Activated naive CD4-positive, alpha-beta T cell treated with anti-CD3 and anti-CD28 coated beads, Interleukin-2, amount 10 ng/mL, durations not matched to agents 5 hours and 36 hours (primary cell): ENCODE measurements at places on chromosomes 3 and 15. TPM values are rescaled to one million over a fixed set of nuclear protein-coding genes. Genes with fewer than 3 reads are reported as not detected.

Gene FHIT
- total RNA-seq, result 83.4 TPM

Gene SCN11A
- total RNA-seq, result not detected

Gene ARRDC4
- total RNA-seq, result 0.43 TPM

Gene ADAMTS9
- not detected for total RNA-seq

Gene LRRK1
- total RNA-seq, result 0.28 TPM

Gene RCN2
- total RNA-seq, result 35.8 TPM

Gene NKIRAS1
- 2.5 TPM for total RNA-seq

Gene MUSTN1
- total RNA-seq, result 1.7 TPM

Gene TRIM71
- total RNA-seq, result not detected

Gene UBAP1L
- total RNA-seq, result 4.9 TPM

Gene CNBP
- 308 TPM for total RNA-seq

Gene CHRFAM7A
- not detected for total RNA-seq

Gene PPARG
- total RNA-seq, result 0.22 TPM

Gene CYP8B1
- total RNA-seq, result not detected

Gene GOLGA8K
- 0.28 TPM for total RNA-seq

Gene ZDHHC19
- not detected for total RNA-seq

Gene NR1I2
- 0.17 TPM for total RNA-seq

Gene GCNT3
- total RNA-seq, result not detected

Gene FOXB1
- total RNA-seq, result 0.86 TPM

Gene XCR1
- total RNA-seq, result not detected

Gene TTLL13
- total RNA-seq, result 0.20 TPM

Gene FAM227B
- total RNA-seq, result 2.8 TPM

Gene CCR3
- total RNA-seq, result 0.19 TPM

Gene A4GNT
- not detected for total RNA-seq

Gene FGD5
- 0.67 TPM for total RNA-seq

Gene DLEC1
- total RNA-seq, result 5.1 TPM

Gene GRK7
- not detected for total RNA-seq

Gene OIP5
- total RNA-seq, result 13.3 TPM

Gene CBLB
- 133 TPM for total RNA-seq

Gene BUB1B
- 71.8 TPM for total RNA-seq

Gene PLAAT1
- total RNA-seq, result not detected

Gene HYAL1
- total RNA-seq, result 0.24 TPM

Gene KLF15
- total RNA-seq, result not detected

Gene SPATA12
- total RNA-seq, result not detected

Gene GPR149
- total RNA-seq, result not detected

Gene C2CD4A
- not detected for total RNA-seq

Gene CPB1
- total RNA-seq, result not detected

Gene PROS1
- total RNA-seq, result 0.17 TPM

Gene AHSG
- total RNA-seq, result not detected

Gene MESP1
- 1.4 TPM for total RNA-seq

Gene DOCK3
- total RNA-seq, result 1.4 TPM

Gene DPPA2
- not detected for total RNA-seq

Gene EXD1
- total RNA-seq, result not detected

Gene FMN1
- total RNA-seq, result not detected

Gene GABRR3
- total RNA-seq, result not detected

Gene PLSCR5
- not detected for total RNA-seq

Gene VILL
- total RNA-seq, result 27.3 TPM

Gene PP2D1
- not detected for total RNA-seq

Gene GOLGA6B
- not detected for total RNA-seq

Gene ROBO2
- not detected for total RNA-seq

Gene ARGFX
- not detected for total RNA-seq

Gene EPHB1
- total RNA-seq, result 0.87 TPM

Gene SNX22
- 0.82 TPM for total RNA-seq

Gene CHDH
- total RNA-seq, result 0.43 TPM

Gene IL5RA
- not detected for total RNA-seq
